Urinary bladder (tissue), 4 donors: ENCODE measurements at places on chromosomes 2 and 18.

GRCh38 chr2:216117561-216118340 lies 8.6 kb downstream of the XRCC5 start:
- no peak for DNase-seq

GRCh38 chr2:23760736-23761135 lies 166.2 kb downstream of the ATAD2B start:
- DNase-seq, result no peak

DNA sequence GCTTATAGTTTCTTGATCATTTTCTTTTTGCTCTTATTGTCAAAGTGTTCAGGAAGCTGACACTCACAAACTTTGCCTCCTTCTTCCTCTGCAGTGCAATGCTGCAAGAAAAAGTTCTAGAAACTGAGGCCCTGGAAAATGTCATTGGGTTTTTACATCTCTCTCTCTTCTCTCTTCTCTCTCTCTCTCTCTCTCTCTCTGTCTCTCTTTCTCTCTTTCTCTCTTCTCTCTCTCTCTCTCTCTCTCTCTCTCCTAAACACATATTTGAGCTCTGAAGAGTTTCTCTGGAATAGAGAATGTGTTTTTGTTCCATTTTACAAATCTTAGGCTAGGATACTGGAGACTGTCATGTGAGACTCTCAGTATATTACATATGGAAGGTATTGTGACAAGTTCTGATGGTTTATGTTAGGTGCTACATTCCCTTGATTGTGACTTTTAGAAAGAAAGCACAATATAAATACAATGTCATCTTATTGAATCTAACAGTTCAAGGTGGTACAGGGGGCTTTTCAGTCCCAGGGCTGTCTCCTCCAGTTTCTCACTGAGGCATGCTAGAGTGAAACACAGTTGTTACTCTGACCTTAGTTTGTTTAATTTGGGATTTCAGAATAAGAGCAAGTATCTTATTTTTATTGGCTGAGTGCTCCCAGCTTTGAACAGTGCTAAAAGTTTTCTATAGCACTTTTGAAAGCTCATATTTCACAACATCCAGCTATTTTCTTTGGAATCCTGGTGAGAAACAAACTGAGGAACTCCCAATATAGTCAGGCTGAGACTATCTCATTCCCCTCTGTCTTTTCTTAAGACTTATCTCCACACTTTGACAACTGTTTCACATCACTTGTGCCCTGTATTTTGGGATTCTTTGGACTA lies 41.4 kb upstream of the EHBP1 start:
- DNase-seq, result peak; percentile 46

- peak; percentile 55 for DNase-seq
Observed at GRCh38 chr18:9101730-9102507, 580 bp upstream of the NDUFV2 start.
